Heart right ventricle (tissue), 16 donors: ENCODE measurements at places on chromosomes 1 and 21. TPM values are rescaled to one million over a fixed set of nuclear protein-coding genes. Genes with fewer than 3 reads are reported as not detected.

DNA sequence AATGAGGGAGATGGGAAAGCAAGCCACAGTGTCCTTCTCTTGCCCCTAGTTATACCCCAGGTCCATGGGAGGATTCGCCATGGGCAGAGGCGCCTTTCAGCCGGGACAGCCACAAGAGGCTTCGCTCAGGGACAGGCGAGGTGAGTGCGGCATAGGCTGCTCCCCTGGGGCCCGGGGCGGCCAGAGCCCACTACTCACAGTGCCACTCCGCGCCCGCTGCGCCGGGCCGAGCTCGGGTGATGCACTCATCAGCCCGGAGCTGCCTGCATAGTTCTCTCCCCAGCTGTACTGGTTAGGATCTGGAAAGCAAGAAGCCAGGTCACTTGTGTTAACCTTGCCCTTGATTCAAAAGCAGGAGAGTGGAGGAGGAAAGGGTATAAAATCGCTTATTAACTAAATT lies 8.4 kb downstream of the PANK4 start:
- peaks cover 1% of the 10 kb centered on the region for H3K4me1 ChIP-seq
- no peak overlapping the region for H3K27ac ChIP-seq
- no peaks in the 10 kb centered on the region for H3K27me3 ChIP-seq
- H3K4me3 ChIP-seq, result no peak overlapping the region
- H3K36me3 ChIP-seq, result peaks cover 88% of the 10 kb centered on the region
- no peak for DNase-seq

DNA sequence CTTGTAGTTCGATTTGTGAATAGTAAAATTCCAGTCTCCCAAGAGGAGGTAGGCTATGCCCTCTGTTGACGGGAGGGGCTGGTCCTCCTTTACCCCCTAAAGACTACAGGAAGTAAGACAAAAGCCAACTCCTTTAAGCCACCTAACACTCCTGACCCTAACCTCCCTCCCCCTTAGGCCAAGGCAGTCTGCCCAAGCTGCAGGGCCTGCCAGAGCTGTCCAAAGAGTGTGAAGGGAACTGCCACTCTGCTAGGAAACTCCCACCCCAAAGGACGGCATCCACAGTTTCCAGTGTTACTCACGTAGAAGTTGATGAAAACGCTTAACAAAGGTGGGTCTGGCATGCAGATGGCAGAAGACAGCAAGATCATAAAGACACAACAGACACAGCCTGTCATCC lies 803.2 kb downstream of the PLA2G4A start:
- H3K36me3 ChIP-seq, result no peaks in the 10 kb centered on the region
- no peak overlapping the region for H3K27ac ChIP-seq
- no peaks in the 10 kb centered on the region for H3K4me1 ChIP-seq
- no peaks in the 10 kb centered on the region for H3K27me3 ChIP-seq
- no peak for DNase-seq
- H3K4me3 ChIP-seq, result no peak overlapping the region

DNA sequence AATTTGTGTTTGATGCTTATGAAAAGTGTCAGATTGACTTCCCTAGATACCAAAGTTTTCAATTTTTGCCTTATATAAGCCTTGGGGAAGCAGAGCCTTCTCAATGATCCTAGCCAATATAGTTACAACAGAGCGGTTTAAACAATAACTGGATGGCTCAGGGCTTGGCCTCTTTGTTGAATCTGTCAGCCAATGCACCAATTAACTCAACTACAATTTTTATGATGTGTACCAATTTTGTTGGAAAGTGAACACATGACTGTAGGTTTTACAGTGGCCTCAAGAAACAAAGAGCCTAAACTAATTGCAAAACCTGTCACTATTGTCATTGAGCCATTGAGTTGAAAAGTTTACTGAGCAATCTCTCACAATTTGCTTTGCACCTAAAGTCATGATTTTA lies 71.6 kb upstream of the RGS18 start:
- no peak overlapping the region for H3K4me3 ChIP-seq
- DNase-seq, result no peak

DNA sequence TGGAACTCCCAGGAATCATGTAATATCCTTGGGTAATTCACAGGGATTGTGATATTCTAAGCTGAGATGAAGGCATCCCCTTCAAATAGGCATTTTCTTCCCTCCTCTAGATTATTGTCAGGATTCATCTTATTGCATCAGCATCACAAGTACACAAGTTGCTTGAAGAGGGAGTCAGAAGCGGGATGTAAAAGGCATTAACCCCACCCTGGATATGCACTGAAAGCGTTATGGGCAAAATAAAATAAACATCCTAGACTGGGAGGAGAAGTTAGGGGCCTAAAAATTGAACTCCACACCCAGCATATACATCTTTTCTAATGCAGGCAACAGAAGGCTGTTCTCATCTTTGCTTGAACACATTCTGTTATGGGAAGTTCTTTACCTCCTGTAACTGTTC lies 381.2 kb downstream of the SETD4 start:
- H3K27me3 ChIP-seq, result peaks cover 14% of the 10 kb centered on the region
- no peaks in the 10 kb centered on the region for H3K36me3 ChIP-seq
- no peak overlapping the region for H3K27ac ChIP-seq
- H3K4me3 ChIP-seq, result no peak overlapping the region
- no peaks in the 10 kb centered on the region for H3K4me1 ChIP-seq
- DNase-seq, result no peak

DNA sequence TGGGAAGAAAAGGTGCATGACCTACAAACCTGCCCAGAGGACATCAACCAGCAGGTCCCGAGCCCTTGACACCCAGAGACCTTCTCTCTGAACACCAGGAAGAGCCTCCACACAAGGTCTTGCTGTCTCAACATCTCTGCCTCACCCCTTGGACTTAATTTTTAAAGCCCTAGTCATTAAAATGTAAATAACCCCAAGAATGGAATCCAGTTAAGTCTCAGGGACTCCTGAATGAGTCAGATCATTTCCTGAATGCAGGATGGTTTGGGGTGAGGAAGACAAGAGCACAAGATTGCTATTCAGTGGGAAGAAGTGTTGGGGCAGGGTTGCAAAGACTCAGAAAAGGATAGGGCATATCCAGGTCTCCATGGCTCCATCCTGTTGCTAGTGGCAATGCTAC lies 17.8 kb upstream of the GRIK3 start:
- H3K27ac ChIP-seq, result no peak overlapping the region
- peaks cover 4% of the 10 kb centered on the region for H3K27me3 ChIP-seq
- H3K36me3 ChIP-seq, result no peaks in the 10 kb centered on the region

DNA sequence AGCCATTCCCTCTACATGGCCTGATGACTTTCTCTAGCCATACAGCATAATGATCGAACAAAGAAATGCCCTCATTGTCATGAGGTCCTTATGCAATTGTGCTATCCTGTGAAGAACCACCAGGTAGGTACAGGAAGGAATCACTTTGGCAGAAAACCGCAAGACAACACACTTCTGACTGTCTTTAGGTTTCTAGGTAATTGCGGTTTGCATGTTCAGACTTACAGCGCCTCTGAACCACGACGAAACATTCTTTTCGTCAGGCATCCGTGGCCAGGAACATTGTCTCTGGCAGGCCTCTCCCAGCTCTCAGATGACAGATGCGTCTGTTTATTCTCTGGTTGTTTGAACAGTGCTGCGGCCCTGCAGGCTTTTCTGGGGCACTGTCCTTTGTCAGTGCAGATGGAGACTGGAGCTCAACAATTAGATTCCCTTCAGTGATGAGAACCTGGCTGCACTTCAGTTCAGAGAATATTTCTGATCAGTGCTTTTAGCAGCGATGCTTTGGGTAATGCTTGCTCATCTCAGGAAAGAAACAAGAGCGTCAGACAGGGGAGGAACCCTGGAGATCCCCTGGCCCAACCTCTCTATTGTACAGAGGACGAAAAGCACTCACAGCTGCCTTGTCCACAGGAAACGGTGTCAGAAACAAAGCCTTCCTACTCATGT lies 63.4 kb downstream of the B3GALT5 start:
- no peaks in the 10 kb centered on the region for H3K4me1 ChIP-seq
- no peaks in the 10 kb centered on the region for H3K36me3 ChIP-seq
- H3K27me3 ChIP-seq, result no peaks in the 10 kb centered on the region
- DNase-seq, result peak; percentile 41

DNA sequence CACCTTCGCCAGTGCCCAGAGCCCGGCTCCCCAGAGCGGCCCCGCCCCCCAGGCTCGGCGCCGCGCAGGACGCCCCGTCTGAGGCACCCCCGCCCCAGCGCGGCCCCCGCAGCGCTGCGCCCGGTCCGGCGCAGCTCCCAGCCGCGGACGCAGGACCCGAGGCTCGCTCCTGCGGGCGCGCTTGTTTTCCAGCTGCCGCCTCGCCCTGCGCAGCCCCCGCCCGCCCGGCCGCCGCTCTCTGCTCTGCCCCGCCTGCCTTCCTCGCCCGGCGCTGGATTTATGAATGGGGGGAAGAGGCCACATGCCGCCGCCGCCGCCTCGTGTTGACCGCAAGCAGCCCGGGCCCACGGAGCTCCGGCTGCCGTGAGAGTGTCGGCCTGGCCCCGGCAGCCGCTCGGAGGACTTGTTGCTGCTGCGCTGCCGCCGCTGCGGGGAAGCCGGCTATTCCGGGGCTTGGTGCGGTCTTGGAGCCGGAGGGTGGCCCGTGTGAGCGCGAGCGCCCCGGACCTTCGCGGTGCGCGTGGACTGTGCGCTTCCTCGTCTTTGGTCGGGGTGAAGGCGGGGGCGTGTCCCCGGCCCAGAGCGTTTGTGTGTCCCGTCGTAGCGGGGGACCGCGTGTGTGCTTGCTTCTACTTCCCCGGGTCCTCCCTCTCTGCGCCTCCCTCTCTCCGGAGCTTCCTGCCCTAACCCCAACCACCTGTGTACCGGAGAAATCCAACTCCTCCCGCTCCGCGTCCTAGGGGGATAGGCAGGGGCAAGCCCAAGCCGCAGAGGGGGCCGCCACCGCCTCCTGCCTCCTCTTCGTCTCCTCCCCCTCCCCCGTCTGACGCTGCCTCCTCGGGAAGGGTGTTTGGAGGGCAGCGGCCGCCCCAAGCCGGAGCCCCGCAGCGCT lies 736 bp downstream of the KCNC4 start:
- peak; percentile 38 for DNase-seq
- H3K27ac ChIP-seq, result peak overlapping the region; percentile 91
- H3K36me3 ChIP-seq, result no peaks in the 10 kb centered on the region
- no peaks in the 10 kb centered on the region for H3K27me3 ChIP-seq
- peaks cover 56% of the 10 kb centered on the region for H3K4me1 ChIP-seq

DNA sequence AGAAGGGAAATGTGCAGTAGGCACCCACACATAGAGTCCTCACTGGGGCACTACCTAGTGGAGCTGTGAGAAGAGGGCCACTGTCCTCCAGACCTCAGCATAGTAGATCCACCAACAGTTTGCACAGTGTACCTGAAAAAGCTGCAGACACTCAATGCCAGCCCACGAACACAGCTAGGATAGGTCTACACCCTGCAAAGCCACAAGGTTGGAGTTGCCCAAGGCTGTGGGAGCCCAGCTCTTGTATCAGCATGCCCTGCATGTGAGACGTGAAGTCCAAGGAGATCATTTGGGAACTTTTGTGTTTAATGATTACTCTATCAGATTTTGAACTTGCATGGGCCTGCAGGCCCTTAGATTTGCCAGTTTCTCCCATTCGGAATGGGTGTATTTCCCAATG lies 299.4 kb upstream of the OLFM3 start:
- H3K4me3 ChIP-seq, result no peak overlapping the region
- H3K4me1 ChIP-seq, result no peaks in the 10 kb centered on the region
- H3K27ac ChIP-seq, result no peak overlapping the region
- H3K36me3 ChIP-seq, result no peaks in the 10 kb centered on the region

- DNase-seq, result no peak
- no peak overlapping the region for H3K27ac ChIP-seq
- H3K27me3 ChIP-seq, result no peaks in the 10 kb centered on the region
- no peaks in the 10 kb centered on the region for H3K4me1 ChIP-seq
Observed at GRCh38 chr1:217674028-217674729, 43.0 kb downstream of the SPATA17 start.

DNA sequence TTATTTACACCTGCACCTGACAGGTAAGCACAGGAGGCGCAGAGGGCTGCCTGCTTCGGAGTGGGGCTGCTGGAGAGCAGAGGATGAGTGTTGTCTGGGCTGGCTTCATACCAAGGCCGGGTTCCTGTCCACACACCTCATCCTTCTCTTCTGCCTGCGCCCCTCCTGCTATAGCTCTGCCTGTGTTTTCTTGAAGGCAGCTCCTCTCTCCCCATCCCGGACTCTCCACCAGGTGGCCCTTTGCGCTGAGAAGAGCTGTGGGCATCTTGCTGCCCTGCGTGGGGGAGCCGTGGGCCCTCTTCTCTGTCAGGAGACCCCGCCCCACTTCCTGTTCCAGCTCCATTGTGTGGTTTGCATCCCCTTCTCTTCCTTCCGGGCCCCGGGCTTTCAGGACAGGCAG lies 35.0 kb downstream of the ARHGEF10L start:
- no peaks in the 10 kb centered on the region for H3K27me3 ChIP-seq
- no peak overlapping the region for H3K4me3 ChIP-seq
- peak overlapping the region; percentile 56 for H3K27ac ChIP-seq
- peaks cover 54% of the 10 kb centered on the region for H3K4me1 ChIP-seq

DNA sequence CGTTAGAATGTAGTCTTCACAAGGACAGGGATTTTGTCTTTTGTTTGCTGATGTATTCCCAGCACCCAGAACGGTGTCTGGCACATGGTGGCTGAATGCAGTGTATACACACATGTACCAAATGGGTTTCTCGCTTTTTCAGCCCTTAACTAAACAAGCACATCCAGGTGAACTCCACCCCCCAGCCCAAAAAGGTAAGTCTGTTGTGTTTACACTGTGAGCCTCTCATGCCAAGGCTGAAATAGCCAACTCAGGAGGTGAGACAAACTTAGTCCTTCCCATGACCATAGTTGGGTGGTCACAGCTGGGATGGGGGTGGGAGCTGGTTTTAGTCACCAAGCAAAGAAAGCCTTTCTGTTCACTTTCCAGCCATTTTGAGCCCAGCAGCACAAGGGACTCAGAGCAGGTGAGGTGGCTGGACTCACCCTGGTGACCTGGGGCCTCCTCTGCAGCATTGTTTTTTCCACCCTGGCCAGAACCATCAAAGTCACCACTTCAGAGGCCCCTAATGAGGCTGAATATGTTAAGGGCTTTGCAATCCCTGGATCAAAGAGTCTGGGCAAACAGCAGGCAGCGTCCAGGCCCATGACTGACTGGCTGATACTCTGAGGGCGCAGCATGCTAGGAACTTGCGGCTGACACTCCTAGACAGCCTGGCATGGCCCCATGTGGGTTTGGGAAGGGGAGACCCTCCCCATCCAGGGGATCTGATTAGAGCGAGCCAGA lies 8.7 kb downstream of the TENT5B start:
- H3K27ac ChIP-seq, result no peak overlapping the region
- peaks cover 59% of the 10 kb centered on the region for H3K4me1 ChIP-seq
- H3K27me3 ChIP-seq, result no peaks in the 10 kb centered on the region
- no peak overlapping the region for H3K4me3 ChIP-seq
- H3K36me3 ChIP-seq, result no peaks in the 10 kb centered on the region
- no peak for DNase-seq

TSPAN1 gene
- 1.3 TPM for polyA plus RNA-seq

OR14A2 gene
- not detected for polyA plus RNA-seq

RGS1 gene
- polyA plus RNA-seq, result 0.95 TPM

TIE1 gene
- polyA plus RNA-seq, result 43.7 TPM

MXRA8 gene
- polyA plus RNA-seq, result 35.6 TPM

SAMD11 gene
- polyA plus RNA-seq, result 1.5 TPM

KCNJ9 gene
- not detected for polyA plus RNA-seq

CFHR3 gene
- polyA plus RNA-seq, result not detected

KCNN3 gene
- 0.17 TPM for polyA plus RNA-seq

GUCA2A gene
- not detected for polyA plus RNA-seq

TEDDM1 gene
- polyA plus RNA-seq, result not detected

ACTL8 gene
- polyA plus RNA-seq, result not detected
